ENCODE measurements at places on chromosomes 12 and 14. TPM values are rescaled to one million over a fixed set of nuclear protein-coding genes. Genes with fewer than 3 reads are reported as not detected.

DNA sequence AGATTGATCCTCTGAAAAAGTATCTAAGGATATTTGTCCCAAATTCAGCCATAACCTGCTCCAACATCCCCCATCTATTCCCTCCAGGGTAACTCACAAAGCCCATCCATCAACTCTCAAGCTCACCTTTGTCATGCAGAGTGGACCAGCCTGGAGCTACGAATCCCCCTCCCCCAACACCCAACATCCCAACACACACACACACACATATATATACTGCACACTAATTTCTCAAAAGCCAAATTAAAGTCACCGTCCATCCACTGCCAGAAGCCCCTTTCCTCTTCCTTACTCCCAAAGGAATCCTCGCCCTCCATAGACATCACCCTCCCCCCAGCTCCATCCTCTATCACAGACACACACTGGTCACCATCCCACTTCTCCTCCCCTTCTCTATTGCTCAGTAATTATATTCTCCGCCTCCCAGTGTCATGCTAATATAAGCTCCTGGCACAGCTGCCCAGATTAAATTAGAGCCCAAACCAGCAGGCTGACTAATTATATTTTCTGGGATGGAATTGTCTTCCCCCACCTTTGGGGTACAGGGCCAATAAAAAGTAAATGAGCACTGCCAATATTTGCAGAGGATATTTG is 13.5 kb upstream of the TESPA1 start:
- no peak for DNase-seq
- H3K36me3 ChIP-seq, result no peaks in the 10 kb centered on the region
- no peaks in the 10 kb centered on the region for H3K4me1 ChIP-seq
- H3K4me3 ChIP-seq, result no peak overlapping the region

DNA sequence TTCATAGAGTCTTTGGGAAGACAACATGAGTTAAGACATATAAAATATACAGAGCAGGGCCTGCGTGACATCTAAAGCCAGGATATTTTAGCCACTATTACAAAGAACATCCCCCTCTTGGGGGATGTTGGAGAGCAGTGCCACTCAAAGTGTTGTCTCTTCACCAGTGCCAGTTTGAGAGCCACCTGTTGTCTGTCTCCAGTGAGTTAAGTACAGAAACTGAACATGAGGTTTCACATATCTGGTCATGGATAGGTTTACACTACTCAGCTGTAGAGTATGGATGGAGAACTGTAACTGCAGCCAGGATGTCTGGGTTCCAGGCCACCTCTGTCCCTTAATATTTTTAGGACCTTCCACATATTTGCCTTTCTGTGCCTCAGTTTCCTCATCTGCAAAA is 39.1 kb downstream of the RNFT2 start:
- H3K36me3 ChIP-seq, result no peaks in the 10 kb centered on the region
- H3K4me3 ChIP-seq, result no peak overlapping the region
- no peaks in the 10 kb centered on the region for H3K4me1 ChIP-seq
- H3K27ac ChIP-seq, result no peak overlapping the region
- DNase-seq, result no peak

GRCh38 chr12:132327336-132328171 is 1.8 kb downstream of the GALNT9 start:
- no peak for DNase-seq
- H3K36me3 ChIP-seq, result no peaks in the 10 kb centered on the region
- H3K4me1 ChIP-seq, result peaks cover 32% of the 10 kb centered on the region
- no peak overlapping the region for H3K4me3 ChIP-seq

- H3K27me3 ChIP-seq, result no peaks in the 10 kb centered on the region
- no peak overlapping the region for H3K27ac ChIP-seq
- no peak overlapping the region for H3K4me3 ChIP-seq
- no peaks in the 10 kb centered on the region for H3K36me3 ChIP-seq
- no peaks in the 10 kb centered on the region for H3K4me1 ChIP-seq
These were observed 165.4 kb downstream of the MDGA2 start for GRCh38 chr14:47509957-47510356.

DNA sequence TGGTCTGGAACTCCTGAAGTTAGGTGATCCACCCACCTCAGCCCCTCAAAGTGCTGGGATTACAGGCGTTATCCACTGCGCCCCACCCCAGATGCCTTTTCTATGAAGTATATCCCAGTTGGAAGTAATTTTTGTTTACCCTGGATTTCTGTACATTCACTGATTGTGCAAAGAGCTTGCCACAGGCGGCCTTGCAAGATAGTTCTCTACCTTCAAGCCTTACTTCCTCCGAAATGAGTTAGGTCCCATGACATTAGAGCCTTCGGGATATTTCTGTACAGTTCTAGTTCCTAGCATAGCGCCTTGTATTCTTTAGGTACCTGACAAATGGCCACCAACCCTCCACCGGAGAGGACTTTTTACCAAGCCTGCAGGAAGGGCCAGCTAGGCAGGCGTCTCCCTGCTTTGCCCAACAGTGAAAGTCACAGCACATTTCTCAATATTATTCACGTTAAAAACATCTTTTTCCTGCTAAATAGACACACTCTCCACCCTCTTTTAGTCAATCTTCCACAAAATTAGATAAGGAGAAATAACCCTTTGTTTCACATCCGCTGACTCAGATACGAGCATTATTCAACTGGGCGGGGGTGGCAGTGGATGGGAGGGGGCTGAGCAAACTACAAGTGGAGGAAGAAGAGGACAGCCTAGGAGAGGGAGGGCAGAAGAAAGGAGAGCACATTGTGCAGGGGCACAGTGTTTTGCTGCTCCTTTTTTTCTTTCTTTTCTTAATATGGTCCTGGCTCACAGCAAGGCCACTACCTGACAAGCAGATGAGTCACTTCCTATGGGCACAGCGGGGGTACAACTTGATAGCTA is 40.0 kb upstream of the CAPRIN2 start:
- H3K4me3 ChIP-seq, result peak overlapping the region; percentile 63
- H3K36me3 ChIP-seq, result no peaks in the 10 kb centered on the region
- peak overlapping the region; percentile 3 for H3K27ac ChIP-seq

DNA sequence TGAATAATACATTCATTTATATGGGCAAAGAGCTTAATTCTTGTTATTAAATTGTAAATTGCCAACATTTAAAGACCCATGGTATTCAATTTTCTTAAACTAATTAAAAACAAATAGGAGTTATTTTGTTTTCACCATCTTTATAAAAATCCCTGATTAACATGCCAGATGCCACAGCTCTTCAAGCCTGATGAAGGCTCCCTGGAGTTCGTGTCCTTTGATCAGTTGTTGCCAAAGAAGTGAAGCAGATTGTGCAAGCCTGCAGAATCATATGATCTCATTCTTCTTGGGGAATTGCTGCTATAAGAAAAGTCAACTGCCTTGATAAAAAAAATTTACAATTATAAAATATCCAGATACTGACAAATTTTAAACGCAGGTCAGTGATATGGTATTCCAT is 288.3 kb upstream of the PPFIA2 start:
- H3K27ac ChIP-seq, result no peak overlapping the region
- no peaks in the 10 kb centered on the region for H3K27me3 ChIP-seq
- DNase-seq, result no peak
- no peaks in the 10 kb centered on the region for H3K36me3 ChIP-seq
- no peak overlapping the region for H3K4me3 ChIP-seq
- no peaks in the 10 kb centered on the region for H3K4me1 ChIP-seq

DNA sequence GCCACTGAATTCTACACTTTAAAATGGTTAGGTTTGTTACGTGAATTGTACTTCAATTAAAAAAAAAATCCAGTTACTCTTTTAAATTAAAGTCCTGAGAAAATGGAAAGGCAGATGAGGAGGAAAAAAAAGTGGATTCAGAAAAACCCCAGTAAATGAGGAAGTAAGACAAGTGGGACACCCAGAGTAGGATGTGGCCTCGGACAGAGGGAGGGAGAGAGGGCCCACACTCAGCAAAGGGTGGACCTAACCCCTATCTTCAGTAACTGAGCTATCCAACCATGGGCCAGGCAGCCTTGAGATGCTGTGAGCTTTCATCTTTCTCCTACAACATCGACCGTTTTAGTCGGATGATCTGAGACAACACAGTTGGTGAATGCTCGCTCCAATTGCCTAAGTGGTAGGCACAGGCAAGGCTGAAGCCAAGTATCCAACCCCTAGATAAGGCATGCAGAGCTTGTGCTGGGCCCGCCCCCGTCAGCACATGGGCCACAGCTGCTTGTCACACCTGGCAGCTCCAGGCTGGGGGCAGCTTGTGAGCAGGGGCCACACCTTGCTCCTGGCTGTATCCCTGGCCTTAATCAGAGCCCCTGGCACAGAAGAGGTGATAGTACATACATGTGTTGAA is 142.1 kb downstream of the TTC7B start:
- peaks cover 14% of the 10 kb centered on the region for H3K4me1 ChIP-seq
- no peak overlapping the region for H3K4me3 ChIP-seq
- H3K27me3 ChIP-seq, result no peaks in the 10 kb centered on the region
- no peak overlapping the region for H3K27ac ChIP-seq
- DNase-seq, result no peak

DNA sequence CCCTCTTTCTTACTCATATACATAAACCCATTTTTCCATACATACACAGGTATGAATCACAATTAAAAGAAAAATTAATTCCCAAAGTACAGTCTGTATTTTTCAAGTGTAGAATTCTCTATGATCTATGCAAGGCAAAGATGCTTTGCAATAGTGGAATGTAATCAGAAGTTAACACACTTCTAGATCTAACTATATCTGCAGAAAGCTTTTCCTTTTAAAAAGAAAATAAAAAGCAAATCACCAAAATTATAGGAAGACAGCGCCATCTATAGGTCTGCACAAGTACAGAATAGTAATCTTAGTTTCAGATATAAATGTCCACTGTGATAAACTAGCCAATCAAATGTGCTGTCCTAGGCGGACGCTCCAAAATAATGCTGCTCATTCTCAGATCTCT is 22.0 kb downstream of the SLC25A21 start:
- no peak overlapping the region for H3K4me3 ChIP-seq
- no peak for DNase-seq
- H3K36me3 ChIP-seq, result no peaks in the 10 kb centered on the region
- no peaks in the 10 kb centered on the region for H3K27me3 ChIP-seq
- H3K27ac ChIP-seq, result no peak overlapping the region

- no peak overlapping the region for H3K27ac ChIP-seq
- no peak overlapping the region for H3K4me3 ChIP-seq
- H3K36me3 ChIP-seq, result no peaks in the 10 kb centered on the region
- no peak for DNase-seq
These were observed 505.4 kb downstream of the LRFN5 start for GRCh38 chr14:42112108-42112507.

GRCh38 chr12:96195845-96196451 is 1.8 kb downstream of the ELK3 start:
- H3K36me3 ChIP-seq, result no peaks in the 10 kb centered on the region
- H3K27me3 ChIP-seq, result no peaks in the 10 kb centered on the region
- peak overlapping the region; percentile 92 for H3K4me3 ChIP-seq
- peaks cover 39% of the 10 kb centered on the region for H3K4me1 ChIP-seq

- H3K27me3 ChIP-seq, result no peaks in the 10 kb centered on the region
- H3K4me1 ChIP-seq, result peaks cover 37% of the 10 kb centered on the region
- no peaks in the 10 kb centered on the region for H3K36me3 ChIP-seq
- H3K4me3 ChIP-seq, result peak overlapping the region; percentile 88
- H3K27ac ChIP-seq, result peak overlapping the region; percentile 95
These were observed 945 bp upstream of the HIP1R start for GRCh38 chr12:122834104-122834920.

GRCh38 chr14:60563113-60563512 is 54.2 kb downstream of the SIX6 start:
- no peak overlapping the region for H3K27ac ChIP-seq
- H3K4me3 ChIP-seq, result no peak overlapping the region
- no peaks in the 10 kb centered on the region for H3K27me3 ChIP-seq
- no peaks in the 10 kb centered on the region for H3K36me3 ChIP-seq
- DNase-seq, result no peak

DNA sequence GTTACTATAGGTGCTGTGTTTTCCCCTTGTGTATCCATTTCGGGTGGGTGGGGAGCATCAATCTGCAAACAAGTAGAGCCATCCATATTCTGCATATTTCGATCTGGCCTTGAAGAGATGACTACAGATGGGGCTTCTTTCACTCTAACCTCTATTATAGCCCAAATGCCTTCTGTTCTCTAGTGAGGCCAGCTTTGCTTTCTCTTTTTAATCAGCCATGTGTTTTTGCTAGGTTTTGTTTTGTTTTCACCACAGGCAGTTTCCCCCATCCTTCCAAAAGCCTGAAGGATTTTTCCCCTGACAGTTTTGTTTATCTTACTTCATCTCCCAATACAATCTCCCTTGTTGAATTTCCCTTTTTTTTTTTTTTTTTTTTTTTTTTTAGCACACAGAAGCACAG is 224.1 kb downstream of the BTG1 start:
- H3K27ac ChIP-seq, result no peak overlapping the region
- DNase-seq, result no peak
- peaks cover 18% of the 10 kb centered on the region for H3K4me1 ChIP-seq

DNA sequence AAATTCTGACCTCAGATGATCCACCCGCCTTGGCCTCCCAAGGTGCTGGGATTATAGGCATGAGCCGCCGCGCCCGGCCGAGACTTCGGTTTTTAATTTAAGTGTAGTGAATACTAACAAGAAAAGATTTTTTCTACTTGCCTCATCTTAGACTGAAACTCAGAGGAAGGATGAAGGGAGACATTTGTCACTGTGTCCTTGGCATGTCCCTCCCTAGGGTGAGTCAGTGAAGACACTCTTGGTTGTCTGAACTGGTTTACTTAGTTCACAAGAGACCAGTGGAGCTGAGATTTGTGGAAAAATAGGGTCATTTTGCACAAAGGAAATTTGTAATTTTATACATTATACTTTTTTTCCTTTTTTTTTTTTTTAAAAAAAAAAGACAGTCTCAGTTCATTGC is 13.5 kb downstream of the C12orf71 start:
- no peaks in the 10 kb centered on the region for H3K27me3 ChIP-seq
- peaks cover 2% of the 10 kb centered on the region for H3K36me3 ChIP-seq
- no peak for DNase-seq
- H3K4me3 ChIP-seq, result no peak overlapping the region

DNA sequence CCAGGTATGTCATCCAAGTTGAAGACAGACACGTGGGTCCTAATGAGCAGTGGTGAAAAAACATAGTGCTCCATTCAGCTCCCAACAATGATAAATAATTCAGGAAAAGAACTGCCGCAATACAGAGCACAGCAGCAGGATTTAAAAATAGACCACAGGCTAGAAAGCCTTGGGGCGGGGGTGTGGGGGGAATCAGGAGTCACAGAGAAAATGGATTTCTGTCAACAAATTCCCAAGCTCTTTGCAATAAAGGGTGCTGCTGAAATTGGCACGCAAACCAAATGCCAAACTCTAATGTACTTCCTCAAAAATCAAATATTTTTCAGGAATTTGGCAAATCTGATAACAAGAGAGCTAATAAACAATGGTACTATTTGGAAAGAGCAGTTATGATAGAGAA is 58.6 kb downstream of the R3HDM2 start:
- no peaks in the 10 kb centered on the region for H3K27me3 ChIP-seq
- peaks cover 6% of the 10 kb centered on the region for H3K4me1 ChIP-seq
- DNase-seq, result no peak
- H3K36me3 ChIP-seq, result no peaks in the 10 kb centered on the region
- no peak overlapping the region for H3K27ac ChIP-seq

- H3K27ac ChIP-seq, result no peak overlapping the region
- peaks cover 2% of the 10 kb centered on the region for H3K4me1 ChIP-seq
- no peak for DNase-seq
- H3K4me3 ChIP-seq, result no peak overlapping the region
- no peaks in the 10 kb centered on the region for H3K36me3 ChIP-seq
These were observed 278.3 kb downstream of the SEC23A start for GRCh38 chr14:38824706-38825105.

TAS2R8 gene
- total RNA-seq, result not detected

SLC17A8 gene
- not detected for total RNA-seq

ACIN1 gene
- total RNA-seq, result 217 TPM

CCDC198 gene
- total RNA-seq, result not detected

TSPAN8 gene
- total RNA-seq, result 20.5 TPM

NELL2 gene
- total RNA-seq, result 4.7 TPM

PRR4 gene
- 192 TPM for total RNA-seq
